ENCODE measurements at places on chromosomes 5 and 9.

GRCh38 chr9:96068511-96068910 is 193.0 kb downstream of the ERCC6L2 start:
- no peak for DNase-seq

- DNase-seq: no peak
Measured at GRCh38 chr9:107693625-107694326, 204.2 kb upstream of the KLF4 start.

DNA sequence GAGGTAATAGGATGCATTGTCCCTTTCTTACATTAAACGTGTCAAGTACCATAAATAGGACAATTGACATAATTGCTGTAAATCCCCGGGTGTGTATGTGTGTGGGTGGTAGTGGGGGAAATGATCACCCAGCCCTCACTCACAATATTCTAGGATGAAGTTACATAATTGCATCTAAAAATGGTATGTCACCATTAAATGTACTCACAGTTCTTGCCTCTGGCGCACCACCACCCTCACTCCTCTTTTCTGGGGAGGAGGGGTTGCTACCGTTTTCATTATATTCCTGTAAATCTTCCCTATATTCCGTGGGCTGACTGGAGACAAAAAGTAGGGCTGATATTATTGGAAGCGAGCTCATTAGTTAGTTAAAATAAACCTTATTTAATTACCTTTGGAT is 563.8 kb downstream of the TLR4 start:
- DNase-seq: no peak

DNA sequence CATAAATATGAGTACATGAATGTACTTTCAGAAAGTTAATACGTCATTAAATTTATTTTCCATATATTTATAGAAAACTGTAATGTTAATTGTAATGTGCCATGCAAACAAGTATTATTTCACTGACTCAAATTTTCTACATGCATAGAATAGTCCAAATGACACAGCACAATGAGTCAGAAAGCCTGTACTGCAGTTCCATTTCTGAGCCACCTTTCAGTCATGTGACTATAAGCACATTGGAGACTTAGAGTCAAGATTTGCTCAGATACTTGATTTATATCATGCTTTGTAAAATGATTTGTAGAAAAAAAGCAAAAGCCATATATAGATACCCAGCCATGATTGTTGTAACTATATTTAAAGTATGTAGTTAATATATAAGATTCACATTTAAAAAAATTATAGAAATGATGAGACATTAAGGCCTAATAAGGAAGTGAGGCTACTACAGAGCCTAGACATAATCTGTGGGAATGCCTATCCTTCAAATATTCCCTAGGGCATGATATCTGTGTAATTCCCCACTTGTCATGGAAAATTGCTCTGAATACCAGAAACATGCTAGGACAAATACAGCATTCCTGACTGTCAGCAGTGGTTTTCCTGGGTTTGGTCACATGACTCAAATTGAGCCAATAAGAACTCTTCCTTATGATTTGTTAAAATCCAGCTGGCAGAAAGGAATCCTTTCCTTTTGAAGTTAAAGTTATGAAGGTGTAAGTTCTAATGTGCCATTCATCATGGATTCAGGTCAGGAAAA is 50.0 kb downstream of the PTPRD start:
- DNase-seq: no peak

GRCh38 chr5:81626524-81626923 is 124.4 kb downstream of the SSBP2 start:
- no peak for DNase-seq

DNA sequence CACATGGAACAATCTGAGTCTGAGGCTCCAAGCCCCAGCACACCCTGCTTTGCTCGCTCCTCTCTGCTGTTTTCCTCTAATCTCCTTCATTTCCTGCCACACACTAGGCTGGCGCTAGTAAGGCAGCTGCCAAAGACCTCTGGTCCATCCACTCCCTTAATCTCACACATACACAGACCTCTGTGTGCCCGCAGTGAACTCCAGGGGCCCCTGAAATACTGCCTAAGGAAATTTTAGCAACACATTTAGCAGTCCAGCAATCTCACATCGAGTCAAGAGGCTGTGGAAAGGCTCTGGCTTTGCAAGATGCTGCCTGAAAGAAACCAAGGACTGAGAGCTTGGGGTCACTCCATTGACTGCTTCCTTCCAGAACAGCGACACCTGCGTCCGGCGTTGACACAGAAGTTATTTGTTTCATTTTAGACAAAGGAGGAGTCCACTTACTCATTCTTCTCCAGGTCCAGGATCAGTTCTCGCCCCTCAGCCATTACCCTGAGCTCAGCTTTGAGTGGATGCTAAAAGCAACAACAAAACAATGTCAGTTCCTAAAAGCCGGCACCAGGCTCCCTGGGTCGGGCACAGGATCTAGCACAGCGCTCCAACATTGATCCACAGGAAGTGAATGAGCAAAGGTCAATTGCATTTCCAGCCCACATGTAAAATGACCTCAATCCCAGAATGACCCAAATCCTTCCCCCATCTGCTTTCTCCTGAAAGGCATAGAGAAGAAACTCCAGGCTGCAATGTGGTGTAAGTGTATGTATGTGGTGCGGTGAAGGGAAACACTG is 11.5 kb downstream of the ADAM19 start:
- no peak for DNase-seq

DNA sequence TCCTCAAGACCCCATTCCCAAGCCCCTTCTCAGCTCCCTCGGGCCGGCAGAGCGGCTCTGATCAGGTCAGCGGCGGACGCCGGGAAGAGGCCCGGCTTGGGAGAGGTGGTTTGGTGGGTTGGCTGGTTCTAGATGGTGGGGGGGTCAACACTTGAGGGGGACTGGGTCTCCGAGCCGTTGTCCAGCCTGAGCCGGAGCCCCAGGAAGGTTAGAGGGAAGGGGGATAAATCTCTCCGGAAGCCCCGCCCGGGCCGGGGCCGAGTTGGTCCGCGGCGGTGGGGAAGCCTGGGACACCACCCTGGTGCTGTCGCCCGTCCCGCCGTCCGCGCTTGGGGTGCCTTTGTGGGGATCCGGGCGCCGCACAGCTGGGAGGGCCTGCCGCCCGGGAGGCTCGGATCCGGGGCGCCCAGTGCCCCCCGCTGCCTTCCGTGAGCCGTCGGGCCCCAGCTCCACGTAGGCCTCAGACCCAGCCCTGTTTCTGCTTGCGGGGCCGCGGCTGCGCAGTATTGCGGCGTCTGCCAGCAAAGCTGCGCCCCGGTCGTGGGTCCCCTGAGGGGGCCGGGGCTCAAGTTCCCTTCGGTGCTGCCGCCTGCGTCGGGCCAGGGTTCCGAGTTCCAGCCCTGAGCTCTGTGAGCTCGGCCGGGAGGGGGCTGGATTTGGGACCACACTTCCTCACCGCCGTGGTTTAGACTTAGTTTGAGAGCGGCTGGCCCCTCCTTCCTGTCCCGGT is 542 bp upstream of the TRIM52 start:
- peak; percentile 77 for DNase-seq

GRCh38 chr9:80467632-80468031 is 895.9 kb downstream of the TLE4 start:
- DNase-seq: no peak

GRCh38 chr5:143162810-143163209 is 240.7 kb downstream of the NR3C1 start:
- DNase-seq: no peak

- no peak for DNase-seq
Measured at GRCh38 chr5:68818057-68818695, 275.6 kb upstream of the SLC30A5 start.

- DNase-seq: peak; percentile 16
Measured at GRCh38 chr5:172910828-172911627, 48.2 kb upstream of the RPL26L1 start.

DNA sequence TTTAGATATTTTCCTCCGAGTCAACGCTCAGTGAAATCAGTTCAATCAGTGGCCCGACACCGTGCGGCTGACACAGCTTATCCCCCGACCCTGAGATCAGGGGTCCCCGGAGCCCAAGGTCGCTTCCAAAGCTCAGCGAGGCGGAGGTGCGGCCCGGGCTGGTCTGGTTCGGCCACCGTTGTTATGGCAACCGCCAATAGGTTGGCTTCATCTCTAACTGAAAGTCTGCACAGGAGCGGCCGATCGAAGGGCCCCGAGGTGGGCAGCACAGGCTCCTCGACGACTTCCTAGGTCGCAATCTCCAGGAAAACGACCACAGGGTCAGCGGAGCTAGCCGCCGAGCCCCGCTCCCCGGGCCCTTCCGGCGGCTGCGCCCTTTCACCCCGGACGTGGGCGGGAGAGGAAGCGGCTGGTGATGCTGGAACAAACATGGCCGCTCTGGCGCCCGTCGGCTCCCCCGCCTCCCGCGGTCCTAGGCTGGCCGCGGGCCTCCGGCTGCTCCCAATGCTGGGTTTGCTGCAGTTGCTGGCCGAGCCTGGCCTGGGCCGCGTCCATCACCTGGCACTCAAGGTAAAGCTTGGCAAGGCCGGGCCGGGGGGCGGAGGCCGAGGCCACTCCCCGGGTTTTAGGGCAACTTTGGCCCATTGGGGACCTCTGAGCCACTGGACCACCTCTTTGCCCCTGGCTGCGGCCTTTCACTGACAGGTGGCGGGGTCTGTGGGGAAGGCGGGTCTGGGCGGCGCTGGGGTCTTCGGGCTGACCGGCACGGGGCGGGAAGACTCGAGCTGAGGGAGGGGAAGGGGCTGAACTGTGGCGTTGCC is at the start of gene GPR107:
TSS of gene GPR107 (plus strand) at position 403 of the 821 bp plus-strand sequence. CDS start at position 430, 27 bp downstream.
- DNase-seq: peak; percentile 85

DNA sequence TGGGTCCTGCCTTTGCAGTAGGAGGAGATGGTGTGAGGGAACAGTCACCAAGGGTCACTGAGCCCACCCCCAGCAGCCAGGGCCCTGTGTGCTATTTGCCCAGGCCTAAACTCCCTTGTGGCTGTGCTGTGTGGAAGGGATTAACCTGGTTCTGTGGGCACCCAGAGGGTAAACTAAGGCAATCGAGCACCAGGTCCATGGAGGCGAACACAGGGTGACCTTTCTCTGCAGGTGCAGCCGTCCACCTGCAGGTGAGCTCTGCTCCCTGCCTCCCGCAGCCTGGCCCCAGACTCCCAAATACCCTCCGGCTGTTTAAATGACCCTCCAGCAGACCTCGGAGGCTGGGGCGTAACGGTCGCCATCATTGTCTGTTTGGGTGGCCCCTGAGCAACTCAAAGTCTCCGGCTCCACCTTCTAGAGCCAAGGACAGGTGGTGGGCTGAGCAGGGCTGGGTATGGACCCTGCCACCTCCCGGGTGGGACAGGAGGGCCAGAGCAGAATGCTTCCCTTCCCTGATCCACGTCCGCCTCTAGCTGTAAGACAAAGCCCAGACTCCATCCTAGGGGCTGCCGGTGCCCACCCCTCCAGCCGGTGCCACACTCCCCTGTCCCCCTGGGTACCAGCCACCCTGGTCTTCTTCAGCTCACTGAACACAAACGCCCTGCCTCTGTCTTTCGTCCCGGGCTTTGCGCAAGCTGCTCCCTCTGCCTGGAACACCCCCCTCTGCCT is 34.1 kb upstream of the FIBCD1 start:
- DNase-seq: no peak

DNA sequence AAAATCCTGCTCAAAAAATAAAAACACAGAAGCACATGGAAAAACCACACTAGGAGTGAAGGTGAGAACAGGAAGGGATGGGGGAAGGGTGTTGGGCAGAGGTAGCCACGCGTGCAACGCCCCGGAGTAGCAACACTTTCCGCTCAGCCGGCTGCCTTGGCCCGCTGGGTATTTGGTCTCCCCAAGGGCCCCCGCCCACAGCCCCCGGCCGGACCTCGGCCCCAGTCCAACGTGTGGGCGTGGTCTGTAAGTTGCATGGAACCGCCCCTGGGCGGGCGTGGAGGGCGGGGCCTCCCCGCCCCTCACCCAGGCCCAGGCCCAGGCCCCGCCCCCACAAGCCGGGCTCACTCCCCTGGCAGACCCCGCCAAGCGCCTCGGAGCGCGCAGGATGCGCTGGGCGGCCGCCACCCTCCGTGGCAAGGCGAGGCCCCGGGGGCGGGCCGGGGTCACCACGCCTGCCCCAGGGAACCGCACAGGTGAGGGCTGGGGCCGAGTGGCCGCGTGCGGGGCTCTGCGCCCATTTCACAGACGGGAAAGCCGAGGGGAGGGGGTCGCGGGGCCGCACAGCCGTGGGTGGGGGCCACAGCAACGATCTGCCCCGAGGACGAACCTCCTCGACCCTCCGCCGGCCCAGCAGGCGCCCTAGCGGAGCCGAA is at the start of gene SUSD3:
TSS of gene SUSD3 (plus strand) at position 347 of the 656 bp plus-strand sequence. CDS start at position 389, 42 bp downstream.
- DNase-seq: peak; percentile 73
